Progenitor cell of endocrine pancreas (in vitro differentiated cells): ENCODE measurements at places on chromosomes 13 and 19.

DNA sequence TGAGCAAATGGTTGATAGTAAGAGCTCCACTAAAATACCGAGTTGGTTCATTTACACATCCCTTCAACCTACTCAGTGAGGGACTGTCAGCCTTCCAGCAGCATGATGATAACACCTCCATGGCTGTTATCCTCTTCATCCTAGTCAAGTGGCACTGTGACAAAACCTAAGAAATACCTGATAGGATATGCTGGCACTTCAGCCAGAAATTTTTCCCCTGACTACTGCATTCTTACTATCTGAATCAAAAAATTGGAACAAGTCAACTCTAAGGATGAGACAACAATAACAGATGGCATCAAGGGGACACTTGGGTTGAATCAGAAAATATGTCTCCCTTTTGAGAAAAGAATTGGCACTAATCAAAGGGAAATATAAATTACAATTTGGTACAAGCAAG lies 193.9 kb downstream of the KCTD12 start:
- no peak for DNase-seq

DNA sequence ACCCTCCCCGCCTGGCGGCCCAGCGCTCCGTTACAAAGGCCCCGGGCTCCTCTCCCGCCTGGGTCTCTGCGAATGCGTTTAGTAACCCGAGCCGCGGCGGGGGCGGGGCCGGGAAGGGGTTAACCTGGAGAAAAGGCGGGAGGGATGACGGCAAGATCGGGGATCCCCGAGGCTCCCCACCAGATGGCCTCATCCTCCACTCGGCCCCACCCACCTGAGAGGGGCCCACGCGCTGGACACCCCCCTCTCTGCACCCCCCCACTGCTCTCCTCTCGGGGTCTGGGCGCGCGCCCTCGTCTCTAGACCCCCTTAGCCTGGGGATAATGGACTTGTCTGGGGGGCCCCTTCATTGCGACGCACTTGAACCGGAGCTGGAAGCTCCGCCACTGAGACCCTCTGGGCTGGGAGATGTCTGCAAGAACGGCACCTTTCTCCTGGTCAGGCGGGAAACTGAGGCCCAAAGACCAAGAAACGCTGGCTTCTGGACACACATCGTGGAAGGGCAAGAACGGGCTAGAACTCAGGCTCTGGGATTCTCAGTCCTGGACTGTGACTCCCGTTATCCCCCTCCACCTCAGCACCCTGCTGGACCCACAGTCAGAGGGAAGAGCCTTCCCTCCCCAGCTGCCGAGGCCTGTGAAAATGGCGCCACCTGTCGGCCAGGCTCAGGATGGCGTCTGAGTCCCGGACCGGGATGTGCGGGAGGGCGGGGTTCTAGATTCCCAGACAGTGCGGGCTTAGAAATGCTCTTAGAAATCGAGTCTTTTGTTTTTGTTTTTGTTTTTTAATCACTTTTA lies 2.9 kb upstream of the LTBP4 start:
- peak; percentile 82 for DNase-seq

GRCh38 chr19:3691726-3692125 lies 8.5 kb downstream of the PIP5K1C start:
- no peak for DNase-seq

- no peak for DNase-seq
Observed at GRCh38 chr19:34184880-34185491, 12.7 kb downstream of the LSM14A start.

DNA sequence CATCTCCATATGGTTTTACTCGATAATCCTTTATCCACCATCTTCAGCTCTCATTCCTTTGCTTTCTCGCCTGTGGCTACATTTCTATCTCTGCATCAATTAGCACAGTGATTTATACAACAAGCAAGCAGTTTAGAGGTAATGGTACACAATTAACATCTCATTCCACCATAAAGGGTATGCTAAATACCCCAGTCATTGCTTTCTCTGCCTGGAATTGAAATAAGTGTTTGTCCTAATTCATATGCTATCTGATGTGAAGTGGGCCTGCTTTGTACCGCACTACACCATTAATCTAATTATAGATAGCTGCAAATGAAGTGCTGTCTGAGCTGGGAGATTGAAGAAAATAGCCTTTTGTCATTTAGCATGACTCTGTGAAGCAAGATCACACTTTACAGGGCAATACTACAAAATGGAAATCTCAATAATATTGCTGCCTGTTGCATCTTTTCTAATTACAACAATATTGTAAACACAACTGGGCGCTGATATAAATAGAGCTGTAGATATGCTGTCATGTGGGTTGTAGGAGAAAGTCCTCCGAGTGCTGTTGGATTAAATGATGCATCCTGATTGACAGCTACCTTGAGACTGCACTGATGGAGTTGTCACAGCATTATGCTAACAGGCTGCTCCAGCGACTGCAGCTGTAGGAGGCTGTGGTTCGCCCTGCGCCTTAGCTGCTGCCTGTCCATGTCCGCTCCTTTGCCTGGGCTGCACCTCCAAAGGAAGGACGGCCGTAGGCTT lies 78.2 kb downstream of the GGACT start:
- no peak for DNase-seq

DNA sequence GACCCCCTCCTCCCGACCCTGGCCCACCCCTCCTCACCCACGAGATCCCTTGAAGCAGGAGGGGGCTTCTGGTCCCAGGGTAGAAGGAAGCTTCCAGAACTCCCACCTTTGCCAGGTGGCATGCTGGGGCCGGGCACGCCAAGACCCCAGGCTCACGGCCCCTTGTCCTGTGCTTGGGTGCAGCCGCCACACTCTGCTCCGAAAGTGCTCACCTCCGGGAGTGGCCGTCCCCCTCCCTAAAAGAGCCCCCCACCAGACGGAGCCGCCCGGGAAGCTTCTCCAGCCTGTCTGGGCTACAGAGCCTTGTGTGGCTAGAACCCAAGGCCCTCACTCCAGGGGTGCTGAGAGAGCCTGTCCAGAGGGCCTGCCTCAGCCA lies 1.8 kb upstream of the EFNA2 start:
- DNase-seq: no peak

DNA sequence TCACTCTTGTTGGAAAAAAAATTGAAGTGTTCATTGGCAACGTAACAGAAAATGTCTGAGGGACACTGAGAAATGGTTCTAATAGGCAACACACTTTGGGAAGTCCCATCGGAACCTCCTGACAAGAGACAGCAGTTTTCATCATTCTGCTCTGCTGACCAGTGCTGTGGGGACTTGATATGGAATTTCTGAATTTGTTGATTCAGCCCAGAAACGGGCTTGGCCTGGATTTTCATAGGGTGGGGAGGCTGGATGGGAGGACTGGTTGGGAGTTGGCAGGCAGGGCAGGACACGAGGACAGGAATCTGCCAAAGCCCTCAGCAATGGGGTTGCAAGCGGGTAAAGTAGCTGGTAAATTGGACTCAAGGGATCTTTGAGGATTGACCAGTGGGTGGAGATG lies 96.5 kb downstream of the DCT start:
- DNase-seq: no peak

- no peak for DNase-seq
Observed at GRCh38 chr13:37029617-37030016, 29.0 kb downstream of the EXOSC8 start.

- no peak for DNase-seq
Observed at GRCh38 chr19:41626877-41627276, at the start of gene CEACAM4. CEACAM4 (minus strand) TSS chr19:41627074; CDS start chr19:41626963, 111 bp downstream.

DNA sequence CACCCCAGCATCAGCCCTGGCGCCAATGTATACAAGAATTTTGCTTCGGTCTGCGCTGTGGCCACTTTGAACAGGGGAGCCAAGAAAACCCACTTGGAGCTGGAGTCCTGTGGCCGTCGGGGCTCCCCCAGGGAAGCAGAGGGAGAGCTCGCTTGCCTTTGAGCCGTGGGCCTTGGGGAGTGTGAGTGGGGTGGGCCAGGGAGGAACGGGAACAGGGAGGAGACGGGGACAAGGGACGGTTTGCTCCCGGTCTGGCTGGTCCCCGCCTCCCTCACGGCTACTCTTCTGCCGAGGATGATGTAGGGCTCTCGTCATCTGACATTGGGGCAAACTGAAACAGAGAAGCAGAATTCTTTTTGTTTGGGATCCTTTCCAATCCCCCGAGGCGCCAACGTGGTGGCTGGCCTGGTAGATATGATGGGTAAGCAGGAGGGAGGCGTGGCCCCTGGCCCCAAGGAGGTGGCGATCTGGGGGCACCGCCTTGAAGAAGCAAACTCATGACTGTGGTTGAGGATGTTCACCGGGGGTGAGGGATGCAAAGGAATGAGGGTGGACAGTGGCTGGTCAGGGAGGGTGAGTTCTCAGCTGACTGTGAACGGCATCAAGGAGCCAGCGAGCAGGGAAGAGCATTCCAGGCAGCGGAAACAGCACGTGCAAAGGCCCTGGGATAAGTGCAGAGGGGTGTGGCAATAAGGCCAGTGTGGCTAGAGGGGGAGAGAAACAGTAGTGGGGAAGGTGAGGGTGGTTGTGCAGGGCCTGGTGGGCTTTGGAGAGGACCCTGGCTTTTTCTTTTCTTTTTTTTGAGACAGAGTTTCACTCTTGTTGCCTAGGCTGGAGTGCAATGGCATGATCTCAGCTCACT lies 10.9 kb upstream of the SPC24 start:
- no peak for DNase-seq

GRCh38 chr19:43599635-43600295 lies 3.4 kb downstream of the ZNF576 start:
- DNase-seq: no peak

DNA sequence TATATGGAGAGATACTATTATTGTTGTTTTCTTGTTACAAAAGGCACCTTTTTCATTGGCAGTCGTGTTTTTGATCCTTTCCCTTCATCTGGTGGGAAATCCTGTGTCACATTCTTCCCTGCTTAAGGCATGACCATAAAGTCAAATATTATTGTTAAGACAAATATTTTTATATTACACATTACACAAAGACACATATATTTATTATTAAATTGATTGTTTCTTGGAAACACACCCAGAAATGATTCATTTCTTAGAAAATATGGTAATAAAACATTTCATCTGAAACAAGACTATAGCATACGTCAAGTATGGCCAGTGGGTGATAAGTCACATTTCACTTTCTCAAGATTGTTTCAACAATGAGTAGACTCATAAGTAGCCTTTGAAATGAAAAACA lies 77.3 kb downstream of the KCTD12 start:
- DNase-seq: no peak

DNA sequence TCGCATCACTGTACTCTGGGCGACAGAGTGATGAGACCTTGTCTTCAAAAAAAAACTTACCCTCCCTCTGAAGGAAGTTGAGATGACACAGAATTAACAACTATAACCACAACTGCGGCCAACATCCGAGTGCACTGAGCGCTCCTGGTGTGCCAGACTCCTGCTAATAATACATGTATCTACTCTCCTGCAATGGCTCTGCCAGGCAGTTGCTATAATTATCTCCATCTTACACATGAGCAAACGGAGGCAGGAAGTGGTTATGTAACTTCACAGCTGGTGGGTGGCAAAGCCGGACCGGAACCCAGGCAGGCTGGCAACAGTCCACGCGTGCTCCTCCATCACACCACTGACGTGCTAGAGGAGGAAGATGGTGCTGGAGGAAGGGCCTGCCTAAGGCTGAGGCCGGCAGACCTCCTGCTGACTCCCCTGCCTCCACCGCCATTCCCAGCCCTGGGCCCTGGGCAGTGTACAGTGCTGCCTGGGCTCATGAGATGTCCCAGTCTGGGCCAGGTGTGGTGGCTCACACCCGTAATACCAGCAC lies 12.6 kb downstream of the XRCC1 start:
- DNase-seq: no peak

DNA sequence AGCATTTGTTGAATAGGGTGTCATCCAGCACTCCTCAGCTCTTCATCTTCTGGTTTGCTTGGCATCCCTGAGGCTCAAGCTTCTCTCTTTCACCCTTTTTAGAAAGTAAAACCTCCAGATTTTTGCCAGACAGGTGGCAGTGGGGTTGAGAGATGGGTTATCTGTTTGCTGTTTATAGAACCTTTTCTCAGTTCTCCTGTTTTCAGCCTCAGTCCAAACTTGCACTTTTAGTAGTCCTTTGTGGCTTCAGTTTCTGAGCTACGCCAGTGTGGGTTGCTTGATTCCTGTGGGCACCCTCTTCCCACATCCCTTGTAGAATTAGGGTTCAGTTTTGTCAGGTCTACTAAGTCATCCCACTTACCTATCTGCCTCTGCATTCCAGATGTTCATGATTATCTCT lies 147.9 kb downstream of the PAN3 start:
- no peak for DNase-seq

GRCh38 chr13:74000876-74001275 lies 133.3 kb downstream of the KLF12 start:
- no peak for DNase-seq

DNA sequence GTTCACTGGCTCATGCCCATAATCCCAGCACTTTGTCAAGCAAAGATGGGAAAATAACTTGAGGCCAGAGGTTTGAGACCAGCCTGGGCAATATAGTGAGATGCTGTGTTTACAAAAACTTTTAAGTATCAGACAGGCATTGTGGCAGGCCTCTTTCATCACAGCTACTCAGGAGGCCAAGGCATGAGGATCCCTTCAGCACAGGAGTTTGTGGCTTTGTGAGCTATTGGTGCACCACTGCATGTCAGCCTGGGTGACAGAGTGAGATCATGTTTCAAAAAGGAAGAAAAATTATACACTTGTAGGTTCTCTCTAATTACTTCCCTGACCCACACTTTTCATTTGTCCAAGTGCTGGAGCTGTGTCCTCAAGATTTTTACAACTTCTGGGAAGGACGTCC lies 11.5 kb upstream of the LGALS14 start:
- DNase-seq: no peak
